ENCODE measurements at places on chromosomes 1 and 21. TPM values are rescaled to one million over a fixed set of nuclear protein-coding genes. Genes with fewer than 3 reads are reported as not detected.

UQCRHL gene
- 4.8 TPM for total RNA-seq

FMO2 gene
- 0.47 TPM for total RNA-seq

FCAMR gene
- not detected for total RNA-seq

ATP1A2 gene
- total RNA-seq, result 154 TPM

BCAS2 gene
- 46.0 TPM for total RNA-seq

CDCA8 gene
- 49.3 TPM for total RNA-seq

PAQR6 gene
- 5.0 TPM for total RNA-seq

ZNF697 gene
- 8.3 TPM for total RNA-seq

PRDM16 gene
- 2.0 TPM for total RNA-seq

SPRR2B gene
- total RNA-seq, result not detected

DNA sequence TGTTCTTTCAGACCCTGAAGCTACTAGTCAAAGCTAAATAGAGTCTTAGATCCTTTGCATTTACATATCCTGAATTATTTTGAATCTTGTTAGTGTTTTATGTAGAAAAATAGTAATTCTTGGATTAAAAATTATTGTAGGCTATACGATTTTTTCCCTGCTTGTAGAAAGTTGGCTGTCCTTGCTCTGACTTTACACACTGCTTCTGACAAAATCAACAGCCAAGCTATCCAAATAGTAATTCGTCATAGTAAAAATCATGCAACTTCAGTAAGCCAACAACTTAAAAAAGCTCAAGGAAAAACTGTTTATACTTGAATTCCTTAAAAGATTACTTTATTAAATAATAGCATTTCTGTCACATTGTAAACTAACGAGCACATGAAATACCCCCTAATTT lies 7.5 kb upstream of the KRTAP23-1 start:
- no peak overlapping the region for H3K27ac ChIP-seq
- no peak overlapping the region for H3K4me3 ChIP-seq
- no peak for DNase-seq
- no peaks in the 10 kb centered on the region for H3K4me1 ChIP-seq

DNA sequence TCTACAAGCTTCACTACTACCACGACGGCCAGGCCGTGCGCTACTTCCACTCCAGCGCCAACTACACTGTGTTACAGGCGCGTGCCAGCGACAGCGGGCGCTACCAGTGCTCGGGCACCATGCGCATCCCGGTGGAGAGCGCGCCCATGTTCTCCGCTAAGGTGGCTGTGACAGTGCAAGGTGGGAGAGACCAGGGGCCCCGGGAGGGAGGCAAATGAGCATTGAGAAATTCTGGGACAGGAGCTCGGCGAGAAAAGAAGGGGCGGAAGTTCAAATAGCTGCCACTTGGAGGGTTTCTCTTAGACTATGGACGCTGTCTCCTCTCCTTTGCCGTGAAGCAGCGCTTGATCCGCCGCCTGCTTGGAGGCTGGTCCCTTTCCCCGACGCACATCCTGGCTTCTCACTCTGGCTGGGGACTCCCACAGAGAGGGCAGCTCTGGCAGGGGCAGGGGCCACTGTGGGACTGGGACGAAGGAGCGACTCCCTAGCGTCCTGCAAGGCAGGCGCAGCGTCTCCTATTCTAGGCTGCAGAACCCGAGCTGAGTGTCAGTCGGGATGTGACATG lies 4.6 kb downstream of the FCRLB start:
- peaks cover 5% of the 10 kb centered on the region for H3K4me1 ChIP-seq
- DNase-seq, result peak; percentile 71
- H3K27ac ChIP-seq, result no peak overlapping the region

GRCh38 chr1:25468033-25468432 lies 37.3 kb downstream of the MACO1 start:
- no peak overlapping the region for H3K4me3 ChIP-seq
- H3K27me3 ChIP-seq, result no peaks in the 10 kb centered on the region
- H3K4me1 ChIP-seq, result no peaks in the 10 kb centered on the region
- H3K36me3 ChIP-seq, result no peaks in the 10 kb centered on the region
- DNase-seq, result no peak
- H3K27ac ChIP-seq, result no peak overlapping the region

GRCh38 chr1:175873290-175873935 lies 130.0 kb upstream of the TNR start:
- H3K4me1 ChIP-seq, result no peaks in the 10 kb centered on the region
- DNase-seq, result no peak
- H3K36me3 ChIP-seq, result no peaks in the 10 kb centered on the region
- H3K27me3 ChIP-seq, result no peaks in the 10 kb centered on the region

DNA sequence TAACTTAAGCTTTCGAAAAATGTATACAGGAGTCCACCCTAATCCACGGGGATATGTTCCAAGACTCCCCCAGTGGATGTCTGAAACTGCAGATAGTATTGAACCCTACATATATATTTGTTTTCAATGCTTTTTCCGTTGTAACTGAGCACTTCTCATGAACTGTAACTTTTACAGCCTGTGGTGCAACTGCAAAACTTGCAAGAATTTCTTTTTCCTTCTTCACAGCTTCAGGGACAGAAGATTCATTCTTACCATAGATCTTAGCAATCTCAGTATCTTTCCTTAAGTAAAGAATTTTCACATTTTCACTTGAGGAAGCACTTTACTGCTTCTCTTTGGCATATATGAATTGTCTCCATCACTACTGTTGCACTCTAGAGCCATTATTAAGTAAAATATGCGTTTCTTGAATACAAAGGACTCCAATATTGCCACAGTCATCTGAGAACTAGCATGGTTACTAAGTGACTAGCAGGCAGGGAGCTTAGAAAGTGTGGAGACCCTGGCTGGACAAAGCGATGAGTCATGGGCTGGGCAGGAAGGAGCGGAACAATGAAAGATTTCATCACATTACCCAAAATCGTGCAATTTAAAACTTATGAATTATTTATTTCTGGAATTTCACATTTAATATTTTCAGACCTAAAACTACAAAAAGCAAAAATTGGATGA lies 14.1 kb downstream of the DPYD start:
- H3K27ac ChIP-seq, result no peak overlapping the region
- H3K36me3 ChIP-seq, result no peaks in the 10 kb centered on the region
- H3K27me3 ChIP-seq, result no peaks in the 10 kb centered on the region
- no peak for DNase-seq
- H3K4me1 ChIP-seq, result no peaks in the 10 kb centered on the region

GRCh38 chr1:52662645-52663313 lies 29.8 kb downstream of the SHISAL2A start:
- H3K27ac ChIP-seq, result peak overlapping the region; percentile 78
- H3K4me3 ChIP-seq, result peak overlapping the region; percentile 32
- peak; percentile 94 for DNase-seq
- peaks cover 23% of the 10 kb centered on the region for H3K4me1 ChIP-seq
- no peaks in the 10 kb centered on the region for H3K27me3 ChIP-seq
- no peaks in the 10 kb centered on the region for H3K36me3 ChIP-seq

DNA sequence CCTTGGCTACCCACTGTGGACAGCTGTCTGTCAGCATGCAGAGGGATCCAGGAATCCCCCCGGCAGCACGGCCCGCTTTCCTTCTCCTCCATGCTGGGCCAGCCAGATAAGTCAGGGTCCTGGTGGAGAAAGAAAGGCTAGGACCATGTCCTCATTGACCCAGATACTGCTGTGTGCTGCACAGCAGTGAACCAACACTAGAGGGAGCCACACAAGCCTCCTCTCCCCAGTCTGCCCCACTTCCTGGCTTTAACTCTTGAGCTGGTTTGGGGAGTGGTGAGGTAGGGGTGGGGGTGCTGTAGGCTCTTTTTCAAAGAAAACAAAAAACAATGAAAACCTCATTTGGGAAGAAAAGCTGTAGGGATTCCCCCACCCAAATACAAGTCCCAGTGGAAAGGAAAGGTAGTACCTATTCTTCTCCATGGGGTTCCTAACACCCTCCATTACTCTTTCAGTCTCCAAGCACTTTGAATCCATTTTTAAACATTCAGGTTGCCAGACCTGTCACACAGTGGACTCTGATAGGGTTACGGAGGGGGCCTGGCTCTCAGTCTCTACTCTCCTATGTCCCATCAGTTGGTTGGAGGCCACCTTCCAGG lies 84.9 kb upstream of the CD1D start:
- peak; percentile 61 for DNase-seq
- H3K4me3 ChIP-seq, result no peak overlapping the region
- H3K27me3 ChIP-seq, result no peaks in the 10 kb centered on the region
- H3K4me1 ChIP-seq, result peaks cover 26% of the 10 kb centered on the region
- H3K36me3 ChIP-seq, result no peaks in the 10 kb centered on the region

DNA sequence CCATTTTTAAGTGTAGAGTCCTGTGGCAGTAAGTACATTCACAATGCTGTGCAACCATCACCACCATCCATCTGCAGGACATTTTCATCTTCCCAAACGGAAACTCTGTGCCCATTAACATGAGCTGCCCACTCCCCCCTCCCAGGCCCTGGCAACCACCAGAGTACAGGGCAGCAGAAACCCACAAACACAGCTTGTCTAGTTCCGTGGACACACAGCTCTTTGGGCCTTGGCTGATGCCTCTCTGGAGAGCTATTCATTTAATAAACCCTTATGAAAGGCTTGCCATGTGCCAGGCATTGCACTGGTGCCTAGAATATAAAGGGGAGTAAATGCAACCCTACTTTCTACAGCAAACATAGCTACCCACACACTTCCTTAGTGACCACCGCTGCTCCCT lies 28.0 kb downstream of the STUM start:
- H3K4me1 ChIP-seq, result peaks cover 11% of the 10 kb centered on the region
- H3K27me3 ChIP-seq, result no peaks in the 10 kb centered on the region
- H3K36me3 ChIP-seq, result no peaks in the 10 kb centered on the region
- no peak for DNase-seq
- no peak overlapping the region for H3K27ac ChIP-seq
- H3K4me3 ChIP-seq, result no peak overlapping the region

- no peaks in the 10 kb centered on the region for H3K27me3 ChIP-seq
- H3K36me3 ChIP-seq, result no peaks in the 10 kb centered on the region
- H3K27ac ChIP-seq, result no peak overlapping the region
- H3K4me3 ChIP-seq, result no peak overlapping the region
- no peak for DNase-seq
Measured at GRCh38 chr1:196401891-196402290, 206.3 kb downstream of the KCNT2 start.

DNA sequence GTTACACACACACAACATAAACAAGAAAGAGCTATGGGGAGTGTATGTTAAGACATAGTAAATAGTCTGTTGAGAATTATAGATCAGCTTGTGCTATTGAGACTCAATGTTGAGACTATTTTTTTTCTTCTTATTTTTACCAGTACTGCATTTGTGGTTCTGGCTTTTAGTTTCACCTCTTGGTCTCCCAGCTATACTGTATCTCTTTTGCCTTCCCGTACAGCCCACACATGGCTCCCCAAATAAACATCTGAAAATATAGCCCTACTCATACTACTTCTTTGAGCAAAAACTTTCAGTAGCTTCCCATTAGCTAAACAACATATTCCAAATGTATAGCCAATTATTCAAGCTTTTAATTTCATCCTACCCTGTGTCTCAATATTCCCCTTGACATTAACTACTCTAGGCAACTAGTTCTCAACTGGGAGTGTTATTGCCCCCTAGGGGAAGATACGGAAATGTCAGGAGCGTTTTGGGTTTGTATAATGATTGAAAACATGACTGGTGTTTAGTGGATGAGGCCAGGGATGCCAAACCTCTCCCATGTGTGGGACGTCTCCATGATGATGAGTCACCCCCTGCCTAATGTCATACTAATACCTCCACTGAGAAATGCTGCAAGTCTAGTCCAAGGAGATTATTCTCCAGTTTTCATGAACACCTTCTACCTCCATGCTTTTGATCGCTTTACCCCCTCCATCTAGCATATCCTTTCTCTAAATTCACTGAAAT lies 6.8 kb downstream of the RPE65 start:
- no peaks in the 10 kb centered on the region for H3K36me3 ChIP-seq
- H3K4me3 ChIP-seq, result no peak overlapping the region
- no peak overlapping the region for H3K27ac ChIP-seq
- H3K4me1 ChIP-seq, result peaks cover 11% of the 10 kb centered on the region
- DNase-seq, result peak; percentile 60

- no peaks in the 10 kb centered on the region for H3K27me3 ChIP-seq
- no peak overlapping the region for H3K4me3 ChIP-seq
- H3K4me1 ChIP-seq, result no peaks in the 10 kb centered on the region
- H3K27ac ChIP-seq, result no peak overlapping the region
- H3K36me3 ChIP-seq, result no peaks in the 10 kb centered on the region
Measured at GRCh38 chr1:185971688-185972087, 237.5 kb downstream of the HMCN1 start.

GRCh38 chr1:149949911-149950310 lies 13.2 kb upstream of the MTMR11 start:
- H3K27ac ChIP-seq, result no peak overlapping the region
- H3K27me3 ChIP-seq, result no peaks in the 10 kb centered on the region
- no peak overlapping the region for H3K4me3 ChIP-seq
- H3K4me1 ChIP-seq, result no peaks in the 10 kb centered on the region

GRCh38 chr1:201562659-201563405 lies 23.9 kb downstream of the NAV1 start:
- no peak overlapping the region for H3K4me3 ChIP-seq
- no peaks in the 10 kb centered on the region for H3K27me3 ChIP-seq
- H3K27ac ChIP-seq, result no peak overlapping the region
- H3K4me1 ChIP-seq, result peaks cover 12% of the 10 kb centered on the region
- no peaks in the 10 kb centered on the region for H3K36me3 ChIP-seq

DNA sequence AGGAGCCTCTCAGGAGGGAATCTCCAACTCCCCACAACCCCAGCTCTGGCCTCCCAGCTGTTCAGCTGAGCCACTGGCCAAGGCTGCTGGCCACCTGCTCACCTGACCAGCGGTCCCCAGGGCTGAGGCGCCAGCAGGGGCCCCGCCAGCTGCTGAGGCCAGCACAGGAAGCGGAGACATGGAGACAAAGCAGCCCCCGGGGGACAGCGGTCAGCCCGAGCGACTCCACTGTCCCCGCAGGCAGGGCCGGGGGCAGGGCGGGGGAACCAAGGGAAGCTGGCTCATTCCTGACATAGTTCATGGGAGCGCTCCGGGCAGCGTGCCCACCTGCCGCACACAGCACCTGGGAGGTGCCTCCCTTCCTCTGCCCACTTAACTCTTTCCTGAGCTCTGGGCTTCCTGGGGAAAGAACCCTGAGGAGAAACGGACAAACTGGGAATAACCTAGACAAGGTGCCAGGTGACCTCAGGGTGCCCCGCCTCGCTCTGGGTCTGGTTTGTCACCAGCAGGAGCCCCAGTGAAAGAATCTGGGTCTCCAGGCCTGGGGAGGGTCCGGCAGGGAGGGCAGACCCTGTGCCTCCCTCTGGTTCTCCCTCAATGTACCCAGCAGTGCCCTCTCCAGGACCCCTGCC lies 10.7 kb downstream of the EPHA2 start:
- H3K27me3 ChIP-seq, result no peaks in the 10 kb centered on the region
- H3K36me3 ChIP-seq, result peaks cover 4% of the 10 kb centered on the region
- peaks cover 52% of the 10 kb centered on the region for H3K4me1 ChIP-seq

- no peak for DNase-seq
- H3K4me1 ChIP-seq, result peaks cover 66% of the 10 kb centered on the region
- H3K36me3 ChIP-seq, result no peaks in the 10 kb centered on the region
- H3K4me3 ChIP-seq, result no peak overlapping the region
Measured at GRCh38 chr1:226653311-226653921, 85.7 kb downstream of the ITPKB start.
